AG09319 (cell line): ENCODE measurements at places on chromosomes 3 and 15.
A peak's percentile ranks its signal among the peaks of the same experiment; 100 is the strongest.

GRCh38 chr3:112228786-112229185 lies 65.2 kb downstream of the SLC9C1 start:
- no peak for DNase-seq

DNA sequence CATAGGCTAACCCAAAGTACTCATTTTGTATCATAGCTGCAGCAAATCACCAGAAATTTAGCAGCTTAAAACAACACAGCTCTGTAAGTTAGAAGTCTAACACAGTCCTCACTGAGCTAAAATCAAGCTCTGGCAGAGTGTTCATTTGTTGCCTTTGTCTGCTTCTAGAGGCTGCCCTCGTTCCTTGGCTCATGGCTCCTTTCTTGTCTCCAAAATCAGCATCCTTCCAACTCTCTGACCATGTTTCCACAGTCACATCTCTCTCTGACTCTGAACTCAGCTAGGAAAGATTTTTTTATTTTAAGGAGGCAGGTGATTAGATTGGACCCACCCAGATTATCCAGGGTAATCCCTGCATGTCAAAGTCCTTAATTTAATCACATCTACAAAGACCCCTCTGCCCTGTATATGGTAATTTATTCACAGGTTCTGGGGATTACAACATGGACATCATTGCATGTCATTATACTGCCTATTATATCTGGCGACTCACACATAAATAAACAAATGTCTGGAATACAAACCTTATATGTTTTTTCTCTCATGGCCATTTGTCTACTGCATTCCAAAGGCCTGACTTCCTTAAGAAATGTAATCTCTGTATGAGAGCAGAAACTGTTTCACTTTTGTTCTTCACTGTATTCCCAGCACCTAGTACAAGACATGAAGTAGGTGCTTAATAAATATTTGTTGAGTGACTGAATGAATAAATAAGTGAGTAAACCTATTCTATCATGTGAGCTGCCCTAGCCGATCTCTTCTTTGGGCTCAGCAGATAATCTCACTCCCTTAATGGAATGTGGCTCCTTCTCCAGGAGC lies 15.1 kb upstream of the UACA start:
- DNase-seq = no peak

- no peak for DNase-seq
Measured at GRCh38 chr15:40090774-40091455, 17.8 kb downstream of the BMF start.

- DNase-seq = no peak
Measured at GRCh38 chr15:37289109-37289765, 188.9 kb upstream of the MEIS2 start.

DNA sequence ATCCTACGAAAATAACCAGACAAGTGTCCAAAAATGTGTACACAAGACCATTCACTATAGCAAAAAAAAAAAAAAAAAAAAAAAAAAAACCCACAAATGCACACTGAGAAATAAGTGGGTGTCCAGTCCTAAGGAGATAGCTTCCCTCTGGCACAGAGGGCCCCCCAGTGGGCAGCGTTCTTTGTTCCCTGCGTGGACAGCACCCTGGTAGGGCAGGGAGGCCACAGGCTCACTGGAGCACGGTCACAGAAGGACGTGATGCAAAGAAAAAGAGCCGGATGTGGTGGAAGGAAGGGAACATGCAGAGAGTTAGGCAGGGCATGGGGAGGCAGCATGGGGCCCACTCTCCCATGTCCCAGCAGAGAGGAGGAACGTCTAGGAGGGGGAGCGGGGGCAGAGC lies 210.7 kb upstream of the NSMCE3 start:
- DNase-seq = no peak

DNA sequence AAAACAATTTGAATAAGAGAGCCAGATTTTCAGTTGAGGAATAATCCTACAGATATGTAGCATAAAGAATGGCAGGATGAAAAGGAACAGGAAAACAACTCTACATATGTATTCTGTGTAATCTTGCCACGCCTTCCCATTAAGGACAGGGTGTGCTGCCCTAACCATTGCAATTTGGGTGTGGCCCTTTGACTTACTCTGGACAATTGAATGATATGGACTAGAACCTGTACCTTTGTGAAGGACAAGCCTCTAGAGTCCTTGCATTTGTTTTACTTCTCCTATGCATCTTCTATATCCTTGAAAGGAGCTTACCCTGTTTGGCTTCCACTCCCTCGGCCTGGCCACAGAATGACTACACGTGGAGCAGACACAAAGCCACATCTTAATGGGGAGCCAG lies 1261.6 kb upstream of the GBE1 start:
- no peak for DNase-seq

- DNase-seq = no peak
Measured at GRCh38 chr3:16182183-16182582, 7.7 kb downstream of the GALNT15 start.

- no peak for DNase-seq
Measured at GRCh38 chr15:101049282-101049681, 130.1 kb downstream of the LRRK1 start.

GRCh38 chr3:195612075-195612800 lies 28.5 kb upstream of the APOD start:
- DNase-seq = no peak

GRCh38 chr15:69951898-69952555 lies 145.7 kb downstream of the TLE3 start:
- DNase-seq = no peak

DNA sequence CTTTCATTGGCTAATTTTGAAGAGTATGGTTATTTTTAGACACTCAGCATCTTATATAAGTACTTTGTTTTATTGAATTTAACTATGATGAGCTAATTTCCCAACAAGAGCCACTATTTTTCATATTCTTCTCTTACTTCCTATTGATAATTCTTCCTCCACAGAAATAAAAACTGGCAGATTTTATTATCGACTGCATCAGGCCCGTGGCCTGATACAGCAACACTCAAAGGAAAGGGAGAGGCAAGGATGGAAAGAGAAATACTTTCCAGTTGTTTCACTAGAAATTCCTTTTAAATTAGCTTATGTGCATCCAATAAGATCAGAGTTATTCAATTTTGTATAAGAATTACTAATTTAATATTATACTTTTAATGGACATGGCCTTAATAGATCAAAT lies 886.3 kb downstream of the ROBO1 start:
- no peak for DNase-seq

- no peak for DNase-seq
Measured at GRCh38 chr3:127143172-127143571, 49.8 kb upstream of the PRR23E start.

GRCh38 chr15:50148362-50148963 lies 29.4 kb upstream of the ATP8B4 start:
- DNase-seq = peak; percentile 22

GRCh38 chr3:53581671-53582070 lies 87.3 kb downstream of the CACNA1D start:
- DNase-seq = no peak

- no peak for DNase-seq
Measured at GRCh38 chr15:67505675-67506572, 15.0 kb upstream of the C15orf61 start.

DNA sequence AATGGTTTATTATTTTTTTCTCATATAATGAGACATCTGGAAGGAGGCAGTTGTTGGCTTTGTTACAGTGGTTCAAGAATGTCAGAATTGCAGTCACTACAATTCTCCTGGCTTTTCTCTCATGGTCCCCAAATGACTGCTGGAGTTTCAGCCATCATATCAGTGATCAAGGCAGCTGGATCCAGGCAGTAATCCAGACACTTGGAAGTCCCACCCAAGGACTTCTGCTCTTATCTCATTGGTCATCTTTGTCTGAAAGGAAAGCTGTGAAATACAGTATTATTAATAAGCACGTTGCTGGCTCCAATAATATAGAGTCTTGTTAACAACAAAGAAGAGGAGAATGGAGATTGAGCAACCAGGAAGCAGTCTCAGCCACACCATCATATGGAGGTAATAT lies 22.9 kb upstream of the MED12L start:
- no peak for DNase-seq

- peak; percentile 42 for DNase-seq
Measured at GRCh38 chr3:138946663-138947494, at the start of the genes FOXL2 and FOXL2NB. Gene FOXL2, minus strand, starts transcription at chr3:138947137. Its CDS starts 415 bp downstream, at chr3:138946722. Gene FOXL2NB, plus strand, starts transcription at chr3:138947217. Its CDS starts 148 bp downstream, at chr3:138947365.

GRCh38 chr3:69113536-69113935 lies 8.9 kb downstream of the LMOD3 start:
- DNase-seq = peak; percentile 18

GRCh38 chr15:36737430-36737891 lies 158.0 kb downstream of the CDIN1 start:
- DNase-seq = peak; percentile 11

DNA sequence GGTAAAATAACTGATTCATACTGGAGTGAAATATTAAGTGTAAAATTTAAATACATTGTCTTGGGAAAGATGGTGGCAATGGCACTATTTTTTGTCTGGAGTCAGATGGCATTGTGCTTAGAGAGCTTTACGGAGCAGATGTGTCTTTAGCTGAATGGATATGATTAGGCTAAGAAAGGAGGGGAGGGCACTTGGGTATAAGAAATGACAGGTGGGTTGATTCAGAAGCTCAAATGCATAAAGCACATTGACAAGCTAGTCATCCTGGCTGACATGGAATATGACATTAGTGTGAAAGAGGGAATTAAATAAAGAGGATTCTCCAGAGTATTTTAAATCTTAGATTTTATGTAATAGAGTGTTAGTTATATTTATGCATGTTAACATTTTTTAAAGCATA lies 570.1 kb upstream of the CBLB start:
- DNase-seq = no peak

DNA sequence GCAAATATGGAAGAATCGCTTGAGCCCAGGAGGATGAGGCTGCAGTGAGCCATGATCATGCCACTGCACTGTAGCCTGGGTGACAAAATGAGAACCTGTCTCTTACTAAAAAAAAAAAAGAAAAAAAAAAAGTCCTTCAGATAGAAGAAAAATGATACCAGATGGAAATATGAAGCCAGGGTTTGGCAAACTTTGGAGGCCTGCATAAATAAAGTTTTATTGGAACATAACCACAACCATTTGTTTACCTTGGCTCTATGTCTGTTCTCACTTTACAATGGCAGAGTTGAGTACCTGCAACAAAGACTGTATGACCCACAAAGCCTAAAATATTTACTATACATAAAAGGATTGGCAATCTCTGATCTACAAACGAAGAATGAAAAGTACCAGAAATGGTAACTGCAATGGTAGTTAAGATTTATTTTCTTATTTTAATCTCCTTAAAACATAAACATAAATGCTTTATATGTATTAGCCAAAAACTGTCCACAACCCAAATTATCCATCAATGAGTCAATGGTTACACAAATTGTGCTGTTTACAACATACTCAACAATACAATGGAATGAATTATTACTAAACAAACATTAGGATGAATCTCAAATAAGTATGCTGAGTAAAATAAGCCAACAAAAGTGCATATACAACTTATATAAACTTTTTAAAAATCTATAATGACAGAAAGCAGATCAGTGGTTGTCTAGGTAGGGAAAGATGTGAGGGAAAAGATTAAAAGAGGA lies 41.8 kb downstream of the GOLGB1 start:
- no peak for DNase-seq
